ENCODE measurements at places on chromosomes 1 and 21.

GRCh38 chr1:24850328-24850920 lies 79.7 kb downstream of the RUNX3 start:
- DNase-seq: no peak

DNA sequence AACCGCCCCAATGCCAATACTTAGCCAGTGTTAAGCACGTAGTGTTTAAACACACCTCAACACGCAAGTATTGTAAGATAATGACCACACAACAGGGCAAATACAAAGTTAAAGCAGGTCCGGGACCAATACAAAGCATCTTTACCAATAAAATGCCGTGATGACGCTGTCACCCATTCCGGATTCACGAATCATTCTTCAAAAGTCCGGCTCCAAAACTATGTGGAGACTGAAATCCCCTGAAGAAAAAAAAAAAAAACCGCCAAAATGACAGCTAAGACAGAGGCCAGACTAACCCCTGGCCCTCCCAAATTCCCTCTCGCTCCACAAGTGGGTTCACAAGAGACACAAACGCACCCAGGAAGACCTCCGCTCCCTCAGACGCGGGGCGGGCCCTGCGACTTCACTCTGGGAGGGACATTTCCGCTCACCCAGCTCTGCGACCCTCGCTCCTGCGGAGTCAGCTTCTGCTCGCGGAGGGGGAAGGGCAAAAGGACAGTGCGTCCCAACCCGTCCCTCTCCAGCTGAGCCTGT lies 625 bp upstream of the DARS2 start:
- no peak for DNase-seq

DNA sequence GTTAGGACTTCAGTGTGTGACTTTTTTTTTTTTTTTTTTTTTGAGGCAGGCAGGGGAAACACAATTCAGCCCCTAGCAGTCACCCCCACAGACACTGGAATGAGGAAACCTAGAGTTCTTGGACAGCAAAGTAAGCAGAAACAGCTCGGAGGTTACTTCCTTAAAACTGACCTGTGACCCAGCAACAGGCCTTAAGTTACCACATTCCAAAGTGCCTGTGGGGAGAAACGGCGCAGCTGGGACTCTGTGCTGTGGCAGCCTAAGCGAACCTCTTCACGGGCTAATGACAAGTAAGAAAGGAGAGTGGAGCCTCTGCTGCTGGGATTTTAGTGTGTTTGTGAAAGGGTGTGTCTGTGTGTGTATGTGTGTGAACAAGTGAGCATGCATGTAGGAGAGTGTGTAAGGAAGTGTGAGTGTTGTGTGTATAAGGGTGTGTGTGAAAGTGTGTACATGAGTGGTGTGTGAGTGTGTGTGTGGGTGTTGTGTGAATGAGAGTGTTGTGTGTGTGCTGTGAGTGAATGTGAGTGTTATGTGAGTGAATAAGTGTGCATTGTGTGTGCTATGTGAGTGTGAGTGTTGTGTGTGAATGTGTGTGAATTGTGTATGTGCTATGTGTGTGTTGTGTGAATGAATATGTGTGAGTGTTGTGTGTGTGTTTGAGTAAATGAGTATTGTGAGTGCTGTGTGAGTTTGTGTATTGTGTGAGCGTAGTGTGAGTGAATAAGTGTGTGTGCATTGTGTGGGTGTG lies 180.8 kb downstream of the BRINP2 start:
- DNase-seq: no peak

GRCh38 chr1:176964687-176965086 lies 199.8 kb downstream of the ASTN1 start:
- no peak for DNase-seq

GRCh38 chr1:119659628-119660027 lies 11.6 kb upstream of the ZNF697 start:
- no peak for DNase-seq

GRCh38 chr1:221598122-221598521 lies 143.8 kb downstream of the DUSP10 start:
- DNase-seq: no peak

DNA sequence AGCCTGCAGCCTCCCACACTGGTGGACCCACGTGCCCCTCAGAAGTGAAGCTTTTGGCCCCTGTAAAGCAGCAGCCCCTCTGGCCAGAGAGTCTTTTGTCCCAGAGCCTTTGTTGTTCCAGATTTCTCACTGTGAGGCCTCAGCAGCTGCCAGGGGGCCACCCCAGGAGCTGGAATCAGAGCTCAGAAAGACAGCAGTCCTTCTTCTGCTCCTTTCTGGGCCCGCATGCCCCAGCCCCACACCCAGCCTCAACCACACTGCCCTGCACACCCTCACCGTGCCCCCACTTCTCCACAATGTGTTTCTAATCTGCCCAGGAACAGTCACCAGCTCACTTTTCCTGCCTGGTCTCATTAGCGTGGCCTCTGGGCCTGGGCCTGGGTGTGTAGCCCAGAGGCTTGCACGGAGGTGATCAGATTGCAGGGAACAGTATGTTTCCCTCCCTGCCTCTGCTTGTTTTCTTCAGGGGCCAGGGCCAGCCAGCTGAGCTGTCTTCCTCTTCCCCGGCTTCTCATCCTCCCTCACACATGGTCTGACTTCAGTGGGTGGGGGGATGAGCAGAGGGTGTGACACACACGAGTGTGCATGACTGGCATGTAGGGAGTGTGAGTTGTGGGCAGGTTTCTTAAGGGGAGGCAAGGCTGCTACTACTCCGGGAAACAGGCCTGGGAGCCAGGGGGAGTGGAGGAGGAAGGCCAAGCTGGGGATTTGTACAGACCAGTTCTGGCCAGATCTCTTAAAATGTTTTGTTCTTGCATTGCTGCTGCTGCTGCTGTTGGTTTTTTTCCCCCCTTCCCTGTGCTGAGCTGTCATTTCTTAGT lies 82.5 kb upstream of the ZNF648 start:
- no peak for DNase-seq

GRCh38 chr1:239939602-239940001 lies 152.1 kb upstream of the FMN2 start:
- no peak for DNase-seq

DNA sequence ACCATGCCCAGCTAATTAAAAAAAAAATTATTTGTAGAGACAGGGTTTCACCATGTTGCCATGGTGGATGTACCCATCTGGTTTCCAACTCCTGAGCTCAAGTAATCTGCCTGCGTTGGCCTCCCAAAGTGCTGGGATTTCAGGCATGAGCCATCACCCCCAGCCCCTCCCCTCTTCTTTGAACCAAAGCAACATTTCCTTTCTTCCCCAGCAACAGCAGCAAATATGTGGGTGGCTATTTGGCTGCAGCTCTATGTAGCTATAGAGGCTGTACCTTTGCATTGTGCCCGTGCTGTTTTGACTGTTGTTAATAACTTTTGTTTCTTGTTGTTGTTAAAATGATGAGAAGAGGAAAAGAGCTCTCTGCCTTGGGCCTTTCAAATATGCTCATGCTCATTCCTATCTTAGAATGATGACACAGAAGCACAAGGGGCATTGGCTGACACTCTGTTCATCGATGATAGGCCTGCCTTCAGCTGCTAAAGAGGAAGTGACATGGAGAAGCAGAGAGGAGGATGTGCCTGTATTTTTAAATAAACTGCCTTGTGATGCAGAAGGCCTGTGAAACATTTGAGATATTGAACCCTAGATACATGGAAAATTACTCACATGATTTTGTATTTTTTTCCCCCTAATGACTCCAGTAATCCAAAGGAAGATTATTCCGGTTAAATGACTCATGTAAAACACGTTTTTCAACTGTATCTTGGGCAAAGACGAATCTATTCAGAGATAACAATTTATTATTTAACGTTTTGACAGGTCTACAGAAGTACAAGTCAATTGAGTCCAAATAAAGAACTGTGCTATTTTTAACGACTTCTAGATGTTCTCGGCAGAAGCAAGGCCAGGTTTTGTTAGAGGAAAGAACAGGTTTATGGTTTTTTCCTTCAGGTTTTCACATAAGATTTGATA lies 20.5 kb upstream of the XPR1 start:
- no peak for DNase-seq

DNA sequence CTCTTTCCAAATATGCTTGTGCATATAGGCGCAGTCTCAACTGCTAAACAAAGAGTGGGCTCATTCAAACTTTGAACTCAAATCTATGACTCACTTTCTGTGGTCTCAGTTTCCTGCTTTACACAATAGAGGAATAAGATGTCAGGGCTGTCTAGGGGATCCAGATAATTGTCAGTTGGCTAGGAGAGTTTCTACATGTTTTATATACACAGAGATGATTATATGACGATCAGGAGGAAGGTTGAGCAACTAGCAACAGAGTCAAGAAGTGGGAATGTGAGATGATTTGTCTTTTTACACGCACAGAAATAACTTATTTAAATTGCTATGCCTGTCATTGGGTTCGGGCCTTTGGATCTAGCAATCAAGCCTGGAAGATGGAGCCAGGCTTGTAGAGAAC lies 299.4 kb upstream of the LYPLAL1 start:
- DNase-seq: no peak

- no peak for DNase-seq
These were observed 191.2 kb downstream of the GRIK1 start for GRCh38 chr21:29748391-29749167.

DNA sequence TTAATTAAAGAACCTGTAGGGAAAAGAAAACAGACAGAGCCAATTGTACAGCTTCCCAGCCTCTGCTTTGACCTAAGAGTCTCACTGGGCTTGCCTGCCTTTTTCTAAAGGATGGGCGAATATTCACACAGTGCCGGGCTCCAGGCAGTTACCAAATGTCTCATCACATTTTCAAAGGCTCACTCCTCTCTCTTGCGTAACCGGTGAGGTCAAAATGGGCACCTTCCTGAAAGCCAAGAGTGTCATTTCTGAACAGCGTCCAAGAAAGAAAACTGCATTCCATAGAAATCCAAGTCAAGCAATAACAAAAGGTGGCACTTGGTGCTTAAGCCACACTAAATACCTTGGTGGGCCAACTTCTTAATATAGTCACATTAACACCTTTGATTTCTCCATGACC lies 710 bp upstream of the PALMD start:
- DNase-seq: no peak

GRCh38 chr1:198187973-198188588 lies 31.3 kb downstream of the NEK7 start:
- no peak for DNase-seq

DNA sequence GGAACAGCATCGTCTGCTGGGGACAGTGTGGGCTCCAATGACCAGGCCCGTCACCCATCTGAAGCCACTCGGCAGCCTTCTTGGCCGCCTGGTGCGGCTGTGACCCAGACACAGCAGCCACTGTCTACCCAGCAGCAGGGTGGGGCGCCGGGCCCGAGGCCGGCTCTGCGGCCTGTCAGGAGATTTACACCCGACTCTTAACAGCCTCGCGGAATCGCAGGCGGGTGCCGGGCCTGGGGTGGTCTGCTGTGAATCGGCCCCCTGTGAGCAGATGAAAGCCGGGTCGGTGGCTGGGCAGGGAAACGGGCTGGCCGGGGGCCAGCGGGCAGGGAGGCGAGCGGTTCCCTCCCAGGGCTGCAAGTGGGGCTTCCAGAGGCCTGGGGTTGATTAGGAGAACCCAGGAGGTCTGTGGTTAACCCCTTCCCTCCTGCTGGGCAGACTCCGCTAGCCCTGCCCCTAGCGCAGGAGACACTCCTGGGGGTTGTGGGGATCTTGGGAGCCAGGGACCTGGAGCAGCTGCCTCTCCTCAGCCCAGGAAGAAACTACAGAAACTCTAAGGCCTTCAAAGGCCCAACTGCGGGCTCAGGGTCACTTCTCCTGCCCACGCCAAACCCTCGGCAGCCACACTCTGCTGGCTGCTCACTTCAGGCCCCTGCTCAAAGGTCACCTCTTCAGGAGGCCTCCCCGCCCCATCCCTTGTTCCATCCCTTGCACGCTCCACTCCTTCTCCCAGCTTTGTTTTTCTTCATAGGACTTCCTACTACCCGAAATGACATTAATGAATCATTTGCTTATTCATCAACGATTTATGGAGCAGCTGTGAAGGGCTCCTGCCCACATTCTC lies 15.6 kb downstream of the RUNX3 start:
- DNase-seq: no peak

DNA sequence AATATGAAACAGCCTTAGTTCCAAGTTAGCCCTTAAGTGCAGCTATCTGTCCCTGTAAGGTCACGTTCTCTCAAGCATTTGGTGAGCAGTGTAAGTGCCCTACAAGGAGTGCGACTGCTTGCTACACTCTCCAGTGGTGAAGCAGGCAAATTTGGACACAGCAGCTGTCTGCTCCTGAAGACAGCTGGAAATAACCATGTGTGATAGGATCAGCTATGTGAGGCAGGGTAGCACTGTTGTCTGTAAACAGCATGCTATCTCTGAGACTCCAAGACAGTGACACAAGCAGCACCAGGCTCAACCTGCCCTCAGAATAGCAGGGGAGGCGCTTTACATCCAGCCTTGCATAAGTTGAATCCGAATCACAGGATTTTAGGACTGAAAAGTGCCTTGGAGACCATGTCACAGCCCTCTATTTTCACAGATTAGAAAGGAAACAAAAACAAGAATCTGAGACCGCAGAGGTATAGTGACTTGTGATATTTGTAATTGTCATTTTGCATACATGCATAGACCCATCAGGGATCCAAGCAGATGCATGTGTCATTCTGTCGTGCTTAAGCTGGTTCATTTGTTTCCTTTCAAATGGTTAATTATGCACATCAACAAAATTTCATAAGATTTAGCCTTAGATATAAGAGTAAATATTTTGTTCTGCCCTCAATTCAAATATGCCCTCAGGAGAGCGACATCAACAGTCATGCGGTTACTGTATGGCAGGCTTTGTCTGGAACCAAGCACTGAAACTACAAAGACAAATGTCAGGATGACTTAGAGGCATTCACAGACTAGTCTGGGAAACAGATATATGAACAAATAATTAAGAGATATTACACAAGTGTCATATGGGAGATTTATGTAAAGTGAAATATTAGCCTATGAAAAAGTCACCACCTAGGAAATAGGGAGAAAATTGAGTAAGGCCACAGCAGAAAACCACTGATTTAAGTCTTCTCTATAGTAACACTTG lies 134.9 kb upstream of the NRIP1 start:
- DNase-seq: no peak

DNA sequence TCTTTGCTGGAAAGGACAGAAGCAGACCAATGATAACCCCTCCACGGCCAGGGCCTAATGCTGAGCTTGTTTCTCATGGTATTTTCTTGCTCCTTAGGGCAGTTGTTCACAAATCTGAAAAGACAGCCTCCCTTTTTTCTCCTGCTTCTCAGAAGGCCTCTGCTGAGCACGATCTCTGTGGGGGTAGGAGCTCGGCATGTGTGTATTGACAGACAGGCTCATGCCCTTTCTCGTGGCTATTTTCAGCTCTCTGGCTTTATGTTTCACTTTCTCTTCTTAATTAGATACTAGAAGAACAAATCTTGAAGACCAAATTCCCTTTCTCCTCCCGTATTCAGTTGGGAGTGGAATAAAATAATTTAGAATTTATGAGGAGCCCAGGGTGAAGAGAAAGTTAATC lies 768 bp upstream of the RIIAD1 start:
- DNase-seq: no peak

DNA sequence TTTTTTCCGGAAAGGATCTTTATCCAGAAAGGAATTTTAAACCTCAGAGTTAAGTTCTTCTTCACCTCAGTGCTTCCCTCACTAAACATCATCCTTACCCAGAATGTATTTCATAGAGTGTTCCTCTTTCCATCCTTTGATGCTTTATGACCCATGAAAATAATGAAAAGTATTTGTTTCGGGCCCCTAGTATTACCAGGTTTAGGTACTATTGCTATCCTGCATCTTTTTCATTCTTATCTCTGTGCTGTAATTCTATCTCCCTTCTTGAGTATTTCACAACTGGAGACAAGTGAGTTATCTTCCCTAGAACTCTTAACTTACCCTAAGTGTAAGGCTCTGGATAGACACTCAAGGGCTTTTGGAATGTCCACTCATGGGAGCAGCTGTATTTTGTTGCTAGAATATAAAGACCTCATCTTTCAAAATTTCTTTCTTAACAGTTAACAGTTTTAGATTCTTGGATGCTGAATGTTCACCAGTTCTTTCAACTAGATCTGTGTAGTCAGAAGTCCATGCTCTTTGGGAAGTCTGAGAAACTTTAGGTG lies 26.2 kb downstream of the UCK2 start:
- DNase-seq: no peak
